ENCODE measurements at places on chromosomes 12 and 14. TPM values are rescaled to one million over a fixed set of nuclear protein-coding genes. Genes with fewer than 3 reads are reported as not detected.

Gene RERG
- not detected for total RNA-seq

Gene INHBC
- not detected for total RNA-seq

Gene MFAP5
- total RNA-seq = not detected

Gene NEUROD4
- not detected for total RNA-seq

Gene OR4K5
- not detected for total RNA-seq

Gene NRXN3
- not detected for total RNA-seq

Gene HOXC6
- total RNA-seq = not detected

Gene DPPA3
- not detected for total RNA-seq

Gene CDCA3
- 86.9 TPM for total RNA-seq

Gene STAC3
- total RNA-seq = 3.2 TPM

Gene LHX5
- not detected for total RNA-seq

Gene SAMD4A
- total RNA-seq = 3.2 TPM

Gene MDGA2
- not detected for total RNA-seq

Gene KRT72
- total RNA-seq = not detected

Gene EXOC3L4
- not detected for total RNA-seq

Gene CRY1
- 21.6 TPM for total RNA-seq

Gene KCNC2
- total RNA-seq = not detected
